ENCODE measurements at places on chromosomes 12 and 14. TPM values are rescaled to one million over a fixed set of nuclear protein-coding genes. Genes with fewer than 3 reads are reported as not detected.
A peak's percentile ranks its signal among the peaks of the same experiment; 100 is the strongest.

CCDC177 gene
- not detected for total RNA-seq

RHEBL1 gene
- 0.19 TPM for total RNA-seq

DNA sequence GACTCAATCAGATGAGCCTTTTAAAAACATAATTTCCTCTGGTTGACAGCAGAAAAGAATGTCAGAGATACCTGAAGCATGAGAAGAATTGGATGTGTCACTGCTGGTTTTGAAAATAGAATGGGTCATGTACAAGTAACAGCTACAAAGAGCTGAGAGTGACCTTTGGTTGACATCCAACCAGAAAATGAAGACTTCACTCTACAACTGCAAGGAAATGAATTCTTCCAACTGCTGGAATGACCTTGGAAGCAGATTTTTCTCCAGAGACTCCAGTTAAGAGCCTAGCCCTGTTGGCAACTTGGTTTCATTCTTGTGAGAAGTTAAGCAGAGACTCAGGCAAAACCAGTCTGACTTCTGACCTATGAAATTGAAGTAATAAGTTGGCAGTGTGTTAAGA lies 505.9 kb downstream of the SLC16A7 start:
- H3K4me1 ChIP-seq = no peaks in the 10 kb centered on the region
- no peak for DNase-seq
- no peaks in the 10 kb centered on the region for H3K36me3 ChIP-seq
- H3K27ac ChIP-seq = no peak overlapping the region

DNA sequence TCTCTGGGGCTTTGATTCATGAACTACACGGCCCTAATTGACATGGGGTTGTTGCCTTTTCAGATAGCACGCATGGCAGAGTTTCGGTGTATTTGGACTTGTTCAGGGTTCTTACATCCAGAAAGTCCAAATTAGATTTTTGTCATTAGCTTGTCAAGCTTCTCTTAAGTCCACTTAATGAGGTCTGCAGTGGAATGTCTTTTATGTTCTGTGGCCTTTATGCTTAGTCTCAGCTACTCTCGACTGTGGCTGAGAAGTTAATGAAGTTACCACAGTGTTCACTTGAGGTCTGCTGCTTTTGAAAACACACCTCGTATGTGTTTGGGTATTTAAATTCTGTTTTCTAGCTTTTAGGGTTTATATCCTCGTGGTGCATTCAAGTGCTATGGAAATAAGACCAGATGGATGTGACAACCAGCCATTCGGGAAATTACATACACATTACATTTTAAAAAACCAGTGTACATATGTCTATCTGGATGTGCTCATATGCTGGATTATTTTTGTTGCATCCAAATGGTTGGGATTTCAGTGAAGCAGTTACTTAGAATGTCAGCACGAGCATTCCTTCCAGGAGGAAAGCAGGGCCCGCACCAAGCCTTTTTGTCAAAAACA lies 80.2 kb downstream of the RMST start:
- DNase-seq = no peak
- no peaks in the 10 kb centered on the region for H3K36me3 ChIP-seq
- no peaks in the 10 kb centered on the region for H3K4me1 ChIP-seq

- H3K27ac ChIP-seq = no peak overlapping the region
- H3K27me3 ChIP-seq = no peaks in the 10 kb centered on the region
- no peaks in the 10 kb centered on the region for H3K4me1 ChIP-seq
- no peak for DNase-seq
Measured at GRCh38 chr14:92373336-92373735, 50.4 kb downstream of the SLC24A4 start.

HAL gene
- not detected for total RNA-seq

DNA sequence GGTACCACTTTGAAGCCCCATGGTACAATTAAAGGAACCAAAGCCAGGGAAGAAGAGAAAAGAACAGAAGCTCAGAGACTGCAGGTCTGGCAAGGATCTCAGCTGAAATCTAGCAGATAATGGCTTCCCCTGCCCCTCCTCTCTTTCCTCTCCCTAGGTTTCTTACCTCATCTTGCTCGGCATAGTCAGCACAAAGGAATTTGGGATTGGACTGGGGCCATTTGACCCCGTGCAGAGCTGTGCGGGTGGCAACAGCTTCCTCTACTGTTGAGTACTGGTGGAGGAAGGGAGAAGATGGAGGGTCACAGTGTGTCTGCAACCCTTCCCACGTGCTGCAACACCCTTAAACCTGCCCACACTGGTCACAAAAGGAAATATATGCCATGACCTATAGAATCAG lies 4.7 kb upstream of the CDH24 start:
- H3K27ac ChIP-seq = peak overlapping the region; percentile 31
- H3K27me3 ChIP-seq = no peaks in the 10 kb centered on the region
- peak; percentile 56 for DNase-seq
- peaks cover 86% of the 10 kb centered on the region for H3K36me3 ChIP-seq
- H3K4me1 ChIP-seq = peaks cover 5% of the 10 kb centered on the region
- H3K4me3 ChIP-seq = no peak overlapping the region

DNA sequence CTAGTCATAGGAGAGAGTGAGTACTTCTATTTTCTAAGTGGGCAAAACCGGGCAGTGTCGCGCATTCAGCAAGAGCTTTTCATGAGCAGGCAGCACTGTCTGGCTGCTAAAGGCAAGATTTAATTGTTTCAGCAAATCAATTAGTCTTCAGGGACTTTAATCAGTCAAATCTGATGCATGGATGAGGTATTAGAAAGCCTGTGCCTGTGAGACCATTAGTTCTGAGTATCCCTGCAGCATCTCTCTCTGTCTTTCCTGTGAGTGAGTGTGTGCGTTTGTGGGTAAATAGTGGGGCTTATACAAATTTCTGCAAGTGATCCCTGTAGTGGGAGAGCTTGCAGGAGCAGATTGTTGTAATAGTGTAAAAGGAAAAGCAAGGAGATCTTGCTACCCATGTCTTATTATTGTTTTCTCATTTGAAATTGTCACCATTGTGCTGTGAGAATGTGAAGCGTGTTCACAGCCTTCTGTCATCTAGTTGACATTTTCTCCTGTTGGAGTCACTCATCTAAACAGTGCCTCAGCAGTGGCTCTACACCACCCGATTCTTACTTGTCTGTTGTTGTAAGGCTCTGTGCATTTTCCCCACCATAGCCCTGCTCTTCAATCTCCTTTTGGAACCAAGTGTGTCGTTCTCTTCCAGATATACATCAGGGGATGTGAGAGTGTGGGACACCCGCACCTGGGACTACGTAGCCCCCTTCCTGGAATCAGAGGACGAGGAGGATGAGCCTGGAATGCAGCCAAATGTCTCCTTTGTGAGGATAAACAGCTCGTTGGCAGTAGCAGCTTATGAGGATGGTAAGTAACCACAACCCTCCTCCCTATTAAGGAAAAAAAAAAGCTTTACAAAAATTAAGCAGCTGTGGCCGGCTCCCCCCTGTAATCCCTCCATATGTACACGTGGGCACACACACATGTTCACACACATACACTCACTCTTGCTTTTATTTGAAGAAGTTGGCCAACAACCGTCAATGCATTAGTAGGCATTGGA lies 53.6 kb downstream of the FBXW8 start:
- peaks cover 7% of the 10 kb centered on the region for H3K4me1 ChIP-seq
- no peaks in the 10 kb centered on the region for H3K27me3 ChIP-seq
- no peak overlapping the region for H3K27ac ChIP-seq
- no peak overlapping the region for H3K4me3 ChIP-seq
- no peak for DNase-seq

DPY19L2 gene
- 44.6 TPM for total RNA-seq

DNA sequence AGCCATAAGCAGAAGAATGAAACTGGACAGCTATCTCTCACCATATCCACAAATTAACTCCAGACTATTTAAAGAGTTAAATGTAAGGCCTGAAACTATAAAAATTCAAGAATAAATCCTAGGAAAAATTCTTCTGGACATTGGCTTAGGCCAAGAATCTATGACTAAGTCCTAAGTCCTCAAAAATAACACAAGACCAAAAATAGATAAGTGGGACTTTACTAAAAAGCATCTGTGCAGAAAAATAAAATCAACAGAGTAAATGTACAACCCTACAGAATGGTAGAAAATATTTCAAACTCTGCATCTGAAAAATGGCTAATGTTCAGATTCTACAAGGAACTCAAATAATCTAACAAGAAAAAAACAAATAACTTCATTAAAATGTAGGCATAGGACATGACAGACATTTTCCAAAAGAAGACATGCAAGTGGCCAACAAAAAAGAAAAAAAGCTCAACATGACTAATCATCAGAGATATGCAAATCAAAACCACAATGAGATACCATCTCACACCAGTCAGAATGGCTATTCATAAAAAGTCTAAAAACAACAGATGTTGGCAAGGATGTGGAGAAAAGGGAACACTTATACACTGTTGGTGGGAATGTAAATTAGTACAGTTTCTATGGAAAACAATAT lies 61.0 kb upstream of the PPFIA2 start:
- DNase-seq = no peak
- H3K27ac ChIP-seq = no peak overlapping the region
- H3K4me3 ChIP-seq = no peak overlapping the region
- no peaks in the 10 kb centered on the region for H3K4me1 ChIP-seq
- no peaks in the 10 kb centered on the region for H3K36me3 ChIP-seq
- H3K27me3 ChIP-seq = no peaks in the 10 kb centered on the region

DNAH10 gene
- total RNA-seq = 0.45 TPM

Measured in heart left ventricle (tissue), 16 donors.